ENCODE measurements at places on chromosomes 7 and 10.
A peak's percentile ranks its signal among the peaks of the same experiment; 100 is the strongest.

DNA sequence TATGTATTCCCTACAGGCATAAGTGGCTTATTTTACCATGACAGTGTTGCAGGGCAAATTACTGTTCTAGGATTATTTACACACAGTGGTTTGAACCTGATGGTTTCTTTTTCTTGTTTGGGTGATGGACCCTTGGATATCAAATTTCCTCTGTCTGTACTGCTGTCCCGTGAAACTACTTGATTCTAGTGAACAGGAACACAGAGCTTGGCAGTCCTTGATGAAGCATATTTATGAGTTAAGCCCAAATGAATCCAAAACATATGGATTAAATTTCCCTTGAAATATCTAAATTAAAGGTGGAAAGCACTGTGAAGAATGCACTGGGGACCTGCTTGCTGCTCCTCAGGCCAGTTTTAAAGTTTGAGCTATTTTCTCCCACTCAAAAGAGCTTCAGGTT, 635.3 kb downstream of the INHBA start:
- no peak for DNase-seq

- peak; percentile 55 for DNase-seq
Observed at GRCh38 chr7:95772771-95773581, 622 bp downstream of the DYNC1I1 start.

DNA sequence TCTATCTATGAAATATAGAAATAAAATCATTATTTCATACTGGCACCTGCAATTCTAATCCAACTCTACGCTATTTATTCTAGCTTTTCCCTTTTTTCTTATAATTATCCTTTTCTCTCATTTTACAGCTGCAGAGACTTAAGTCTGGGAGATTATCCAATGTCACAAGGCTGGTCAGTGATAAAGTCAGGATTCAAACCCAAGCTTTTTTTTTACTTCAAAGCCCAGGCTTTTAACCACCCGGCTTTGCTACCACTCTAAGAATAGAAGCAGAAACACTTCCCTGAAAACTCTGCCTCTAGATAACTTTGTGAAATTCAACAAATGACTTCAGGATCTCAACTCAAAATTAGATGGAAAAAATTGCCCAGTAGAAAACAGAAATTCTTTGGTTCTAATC, 552.5 kb downstream of the IPMK start:
- no peak for DNase-seq

DNA sequence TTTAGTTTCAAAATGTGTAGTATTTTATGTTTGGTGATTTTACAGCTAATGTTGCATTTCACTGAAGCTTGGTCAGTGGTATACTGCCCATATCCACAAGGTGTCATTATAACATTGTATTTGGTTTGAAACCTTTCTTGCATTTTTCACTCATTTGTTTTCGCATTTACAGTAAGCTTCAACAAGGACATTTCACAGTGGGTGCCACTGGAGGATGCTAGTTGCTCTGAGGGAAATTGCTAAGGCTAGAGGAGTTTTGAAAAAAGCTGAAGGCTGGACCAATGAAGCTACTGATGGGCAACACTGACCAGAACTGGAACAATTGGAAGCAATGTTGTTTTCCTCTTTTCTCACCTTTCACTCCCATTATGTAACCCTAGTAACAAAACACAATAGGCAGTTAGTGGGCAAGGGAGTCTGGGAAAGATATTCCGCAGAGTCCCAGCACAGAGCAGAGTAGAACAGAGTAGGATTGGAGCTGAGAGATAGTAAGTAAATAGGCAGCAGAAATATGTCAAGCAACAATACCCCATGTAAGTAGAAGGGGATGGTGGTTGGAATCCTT, 23.6 kb upstream of the SRI start:
- DNase-seq: no peak

GRCh38 chr10:18278181-18278580, 138.0 kb downstream of the CACNB2 start:
- no peak for DNase-seq

GRCh38 chr7:45869426-45869825, 3.5 kb downstream of the CCDC201 start:
- no peak for DNase-seq

DNA sequence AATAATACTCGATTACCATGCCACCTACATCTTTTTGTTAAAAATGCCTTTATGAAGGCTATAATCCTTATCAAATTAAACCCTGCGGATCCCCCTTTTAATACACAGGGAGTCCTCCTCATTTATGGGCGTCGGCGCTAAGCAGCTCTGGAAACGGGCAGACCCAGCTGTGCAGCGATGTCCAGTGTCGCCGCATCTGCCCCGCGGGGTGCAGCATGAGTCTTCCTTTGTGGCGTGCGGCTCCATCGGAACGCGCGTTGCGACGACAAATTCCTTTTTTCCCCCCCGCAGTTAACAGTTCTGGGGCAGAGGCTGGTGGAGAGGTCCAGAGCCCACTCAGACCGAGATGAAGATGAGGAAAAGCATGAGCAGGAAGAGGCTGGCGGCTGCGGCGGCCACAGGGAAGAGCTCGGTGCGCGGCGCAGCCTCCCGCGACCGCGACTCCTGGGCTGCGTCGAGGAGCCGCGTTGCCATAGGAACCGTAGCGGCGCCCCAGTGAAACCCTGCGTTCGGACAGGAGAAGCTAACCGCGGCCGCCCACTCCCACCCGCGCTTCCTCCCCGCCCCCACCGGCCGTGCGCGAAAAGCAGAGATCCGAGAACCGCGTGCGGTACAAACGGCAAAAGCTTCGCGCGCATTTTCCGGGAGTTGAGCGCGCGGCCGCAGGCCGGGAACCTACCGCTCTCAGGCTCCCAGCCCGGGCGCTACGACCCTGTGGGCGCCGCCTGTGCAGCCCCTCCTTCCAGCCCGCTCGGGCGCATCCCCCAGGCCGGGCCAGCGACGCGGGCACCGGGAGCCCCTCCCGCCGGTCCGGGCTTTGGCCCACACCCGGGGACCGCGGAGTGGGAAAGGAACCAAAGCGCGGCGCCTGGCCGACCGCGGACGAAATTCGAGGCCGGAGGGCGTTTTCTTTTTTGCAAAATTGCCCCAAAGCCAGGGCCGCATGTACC, 130.6 kb downstream of the SPAG6 start:
- no peak for DNase-seq

GRCh38 chr7:22411977-22412693, 55.2 kb upstream of the RAPGEF5 start:
- no peak for DNase-seq

- DNase-seq: no peak
Observed at GRCh38 chr7:72234086-72234485, 178.1 kb downstream of the CALN1 start.

DNA sequence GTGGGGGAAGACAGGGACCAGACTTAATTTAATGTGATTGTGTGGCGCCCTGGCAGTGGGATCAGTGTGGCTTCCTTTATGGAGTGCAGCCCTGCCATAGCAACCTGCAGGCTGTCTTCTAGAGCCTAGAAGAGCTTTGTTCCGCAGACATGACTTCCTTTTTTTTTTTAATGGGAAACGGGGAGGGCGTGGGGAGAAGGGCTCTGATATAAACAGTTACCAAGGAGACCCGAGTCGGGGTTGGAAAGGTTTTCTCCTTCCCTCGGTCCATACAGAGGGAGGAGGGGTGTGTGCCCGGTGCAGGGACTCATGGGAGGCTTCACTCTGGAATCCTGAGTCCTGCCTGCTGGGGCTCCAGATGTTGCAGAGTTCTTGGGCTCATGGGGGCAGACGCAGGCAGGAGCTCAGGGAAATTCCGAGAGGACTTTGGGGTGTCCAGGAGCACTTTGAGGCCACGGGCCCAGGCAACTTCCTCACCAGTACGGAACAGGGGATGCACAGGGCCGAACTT, 26.9 kb downstream of the TMEM120A start:
- peak; percentile 56 for DNase-seq

DNA sequence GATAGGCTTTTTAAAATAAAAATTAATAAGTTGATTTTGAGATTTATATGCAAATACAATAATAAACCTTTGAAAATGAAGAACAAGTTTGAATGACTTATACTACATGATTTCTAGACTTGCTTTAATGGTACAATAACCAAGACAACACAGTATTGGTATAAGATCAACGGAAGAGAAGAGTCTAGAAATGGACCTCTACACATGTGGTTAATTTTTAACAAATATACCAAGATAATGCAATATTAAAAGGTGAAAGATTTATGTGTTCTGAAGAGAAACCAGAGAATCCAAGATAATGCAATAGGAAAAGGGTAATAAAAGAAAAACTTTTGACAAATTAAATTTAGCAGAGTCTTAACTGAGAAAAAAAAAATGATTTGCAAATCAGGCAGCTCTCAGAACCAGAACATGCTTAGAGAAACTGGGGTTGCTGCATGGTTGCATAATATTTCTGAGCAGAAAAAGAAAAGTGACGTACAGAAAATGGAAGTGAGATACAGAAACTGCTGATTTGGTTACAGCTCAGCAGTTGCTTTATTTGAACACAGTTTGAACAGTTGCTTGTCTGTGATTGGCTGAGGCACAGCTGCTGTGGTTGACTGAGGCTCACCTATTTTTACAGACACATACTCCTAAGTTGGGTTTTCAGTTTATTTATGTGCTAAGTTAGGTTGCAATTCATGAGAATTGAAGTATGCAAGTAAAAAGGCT, 365.9 kb downstream of the CRPPA start:
- no peak for DNase-seq

DNA sequence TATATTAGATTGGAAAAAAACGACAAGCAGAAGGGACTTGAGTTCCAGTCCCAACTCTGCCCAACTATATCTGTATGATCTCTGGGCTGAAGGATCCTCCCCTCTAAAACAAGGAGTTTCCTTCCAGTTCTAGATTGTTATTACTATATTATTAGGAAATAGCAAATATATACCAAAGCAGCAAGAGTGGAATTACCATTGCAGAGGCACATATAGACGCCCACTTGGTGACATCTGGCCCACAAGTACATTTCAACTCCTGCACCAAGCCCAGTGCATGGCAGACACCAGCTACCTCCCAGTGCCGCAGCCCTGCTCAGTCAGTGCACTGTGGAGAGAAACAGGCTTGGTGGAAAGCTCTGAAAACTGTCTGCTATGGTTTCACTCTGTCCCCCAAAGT, 201.9 kb downstream of the FAM107B start:
- no peak for DNase-seq

GRCh38 chr10:75294031-75294437, 58.3 kb upstream of the COMTD1 start:
- DNase-seq: no peak

- DNase-seq: peak; percentile 35
Observed at GRCh38 chr10:132184816-132185593, 1.7 kb upstream of the DPYSL4 start.

GRCh38 chr7:116316838-116317628, 106.7 kb downstream of the TES start:
- DNase-seq: peak; percentile 25

GRCh38 chr10:93806903-93807302, 49.2 kb downstream of the LGI1 start:
- DNase-seq: peak; percentile 31

- no peak for DNase-seq
Observed at GRCh38 chr10:118585234-118585633, 10.2 kb downstream of the PRLHR start.

- DNase-seq: no peak
Observed at GRCh38 chr7:143418681-143419458, 10.2 kb upstream of the EPHA1 start.

GRCh38 chr7:73521636-73522104, 423 bp downstream of the BAZ1B start:
- DNase-seq: no peak

DNA sequence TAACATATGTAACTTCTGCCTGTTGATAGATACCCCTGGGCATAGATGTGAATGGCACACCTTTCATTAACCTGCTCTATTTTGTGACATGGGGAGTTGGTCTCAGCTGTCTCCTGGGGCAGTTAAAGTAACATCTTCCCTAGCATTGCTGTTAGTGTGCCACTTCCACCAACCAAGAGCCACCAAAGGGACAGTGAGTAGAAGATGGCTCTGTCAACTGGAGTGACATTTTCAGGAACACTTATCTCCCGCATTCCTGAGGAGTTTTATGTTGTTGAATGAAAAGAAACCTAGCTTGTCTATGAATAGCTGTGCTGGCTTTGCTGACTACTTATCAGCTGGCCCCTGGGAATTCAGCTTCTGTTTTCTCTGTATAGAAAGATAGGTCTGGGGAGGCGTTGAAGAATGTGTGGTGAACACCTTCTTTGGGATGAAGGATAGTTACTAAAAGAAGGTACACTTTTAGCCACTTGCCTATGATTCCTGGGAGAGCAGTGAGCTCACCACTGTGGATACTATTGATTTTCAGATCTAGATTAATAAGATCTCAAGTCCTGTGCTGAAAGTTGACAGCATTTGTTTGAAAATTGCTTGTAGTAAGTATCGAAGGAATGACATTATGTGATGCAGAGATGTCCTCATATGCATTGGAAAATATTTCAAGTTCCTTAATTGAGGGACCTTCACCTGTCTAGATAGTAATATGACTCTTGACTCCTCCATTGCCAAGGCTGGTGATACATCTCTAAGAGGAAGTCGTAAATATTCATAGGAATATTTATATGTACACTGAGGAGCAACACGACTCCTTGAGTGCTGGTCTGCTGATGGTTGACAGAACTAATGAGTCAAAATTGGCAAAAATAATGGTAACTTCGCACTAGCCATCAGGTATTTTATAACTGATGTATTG, 7.6 kb downstream of the STARD3NL start:
- DNase-seq: no peak

GRCh38 chr7:134811765-134812164, 32.3 kb downstream of the CALD1 start:
- DNase-seq: no peak

GRCh38 chr10:65949526-65949925, 976.3 kb upstream of the LRRTM3 start:
- DNase-seq: no peak

DNA sequence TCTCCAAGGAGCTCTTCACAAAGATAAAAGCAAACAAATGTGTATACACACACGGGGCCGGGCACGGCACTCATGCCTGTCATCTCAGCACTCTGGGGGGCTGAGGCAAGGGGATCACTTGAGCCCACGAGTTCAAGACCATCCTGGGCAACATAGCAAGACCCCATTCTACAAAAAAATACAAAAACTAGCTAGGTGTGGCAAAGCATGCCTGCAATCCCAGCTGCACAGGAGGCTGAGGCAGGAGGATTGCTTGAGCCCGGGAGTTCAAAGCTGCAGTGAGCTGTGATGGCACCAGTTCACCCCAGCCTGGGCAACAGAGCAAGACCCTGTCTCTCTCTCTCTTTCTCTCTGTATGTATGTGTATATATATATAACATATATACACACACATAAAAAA, 22.3 kb downstream of the TTYH3 start:
- no peak for DNase-seq

Measured in heart left ventricle (tissue), 16 donors.